ENCODE measurements at places on chromosomes 2 and 18. TPM values are rescaled to one million over a fixed set of nuclear protein-coding genes. Genes with fewer than 3 reads are reported as not detected.

DNA sequence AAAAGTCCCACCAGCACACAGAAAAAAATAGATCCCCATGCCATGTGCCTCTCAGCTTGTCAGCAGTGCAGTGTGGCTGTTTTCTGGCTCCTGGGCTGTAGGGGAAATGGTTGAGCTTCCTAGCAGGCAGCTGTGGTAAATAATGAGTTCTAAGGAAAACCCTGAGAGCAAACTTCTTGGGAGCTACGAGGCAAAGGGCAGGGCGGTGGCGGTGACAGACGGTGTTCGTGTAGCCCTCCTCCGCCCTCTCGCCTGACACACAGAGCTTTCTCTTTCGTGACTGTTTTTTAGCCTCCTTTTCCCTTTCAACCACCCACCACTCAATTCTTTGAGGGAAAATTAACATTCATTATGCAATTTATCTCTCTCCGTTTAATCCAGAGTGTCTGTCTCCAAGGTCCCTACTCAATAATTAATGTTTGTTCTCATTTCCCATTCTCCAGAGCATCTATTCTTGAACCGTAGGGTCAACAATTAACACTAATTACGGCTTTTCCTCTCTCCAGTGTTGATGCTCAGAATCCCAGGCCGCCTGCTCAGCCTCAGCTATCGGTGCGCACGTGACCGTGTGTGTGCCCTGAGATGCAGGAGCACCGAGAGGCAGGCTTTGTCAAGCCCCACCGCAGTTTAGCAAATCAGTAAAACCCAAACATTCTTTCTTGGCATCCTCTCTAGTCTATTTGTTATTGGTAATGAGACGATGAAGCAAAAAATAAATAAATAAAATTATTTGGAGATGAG is 50.1 kb downstream of the KIAA2012 start:
- DNase-seq: no peak

DNA sequence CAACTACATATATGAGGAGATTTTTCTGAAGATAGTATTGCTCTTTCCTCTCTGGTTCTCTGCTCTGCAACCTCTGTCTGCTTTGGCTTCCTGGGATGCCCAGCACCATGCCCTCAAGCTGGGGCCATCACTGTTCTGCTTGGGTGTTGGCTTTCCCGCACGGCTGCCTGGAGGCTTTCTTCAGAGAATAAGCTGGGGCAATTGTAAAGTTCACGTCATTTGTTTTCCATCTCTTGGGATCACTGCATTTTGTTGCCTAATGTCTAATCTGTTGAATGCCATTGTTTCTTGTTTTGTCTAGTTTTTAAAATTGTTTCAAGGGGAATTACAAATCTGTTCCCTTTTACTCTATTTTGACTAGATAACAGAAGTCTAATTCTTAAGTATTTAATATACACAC is 437.3 kb upstream of the NRP2 start:
- no peak for DNase-seq

GRCh38 chr2:136894007-136894634 is 128.8 kb downstream of the THSD7B start:
- DNase-seq: no peak

DNA sequence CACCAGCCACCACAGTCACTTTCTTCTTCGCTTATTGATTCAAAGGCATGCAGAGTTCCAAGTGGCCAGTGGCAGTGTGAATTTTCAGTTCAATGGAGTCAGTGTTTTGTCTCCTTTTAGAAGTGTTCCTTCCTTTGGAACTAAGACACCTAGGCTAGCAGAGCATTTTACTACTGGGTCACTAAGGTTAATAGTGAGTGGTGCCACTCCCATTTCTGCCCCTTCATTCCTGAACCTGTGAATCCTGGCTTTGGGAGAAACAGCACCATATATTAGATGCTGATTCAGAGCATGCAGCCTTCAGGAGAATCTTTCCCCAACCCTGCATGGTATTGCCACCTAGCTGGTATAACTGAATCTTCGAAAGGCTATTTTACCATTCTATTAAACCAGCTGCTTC is 312.7 kb downstream of the HRH4 start:
- no peak for DNase-seq

GRCh38 chr2:171044416-171044815 is 115.4 kb downstream of the GORASP2 start:
- no peak for DNase-seq

The SLC9A2 gene
- total RNA-seq: 13.4 TPM

GRCh38 chr18:41828137-41828536 is 126.9 kb upstream of the PIK3C3 start:
- no peak for DNase-seq

DNA sequence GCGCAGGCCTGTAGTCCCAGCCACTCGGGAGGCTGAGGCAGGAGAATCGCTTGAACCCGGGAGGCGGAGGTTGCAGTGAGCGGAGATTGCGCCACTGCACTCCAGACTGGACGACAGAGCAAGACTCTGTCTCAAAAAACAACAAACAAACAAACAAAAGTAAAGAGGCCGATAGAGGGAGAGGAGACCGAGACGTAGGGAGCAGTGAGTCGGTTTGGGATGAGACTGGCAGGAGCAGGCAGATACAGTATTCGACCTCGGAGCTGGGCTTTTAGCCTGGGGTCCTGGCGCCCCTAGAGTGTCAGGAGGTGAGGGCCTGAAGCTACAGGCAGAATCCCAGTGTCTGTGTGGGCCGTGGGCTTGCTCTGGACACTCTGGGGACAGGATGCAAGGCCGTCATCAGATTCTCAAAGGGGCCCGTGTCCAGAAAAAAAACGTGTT is 51.2 kb downstream of the SLC4A1AP start:
- no peak for DNase-seq

GRCh38 chr2:223625652-223626051 is 23.5 kb upstream of the SCG2 start:
- DNase-seq: no peak

The IL36B gene
- total RNA-seq: not detected

GRCh38 chr2:39867268-39867667 is 88.2 kb upstream of the THUMPD2 start:
- DNase-seq: no peak

The B3GNT7 gene
- total RNA-seq: 14.0 TPM

GRCh38 chr2:47984041-47984440 is 77.7 kb upstream of the FBXO11 start:
- no peak for DNase-seq

The KIF1A gene
- total RNA-seq: not detected

DNA sequence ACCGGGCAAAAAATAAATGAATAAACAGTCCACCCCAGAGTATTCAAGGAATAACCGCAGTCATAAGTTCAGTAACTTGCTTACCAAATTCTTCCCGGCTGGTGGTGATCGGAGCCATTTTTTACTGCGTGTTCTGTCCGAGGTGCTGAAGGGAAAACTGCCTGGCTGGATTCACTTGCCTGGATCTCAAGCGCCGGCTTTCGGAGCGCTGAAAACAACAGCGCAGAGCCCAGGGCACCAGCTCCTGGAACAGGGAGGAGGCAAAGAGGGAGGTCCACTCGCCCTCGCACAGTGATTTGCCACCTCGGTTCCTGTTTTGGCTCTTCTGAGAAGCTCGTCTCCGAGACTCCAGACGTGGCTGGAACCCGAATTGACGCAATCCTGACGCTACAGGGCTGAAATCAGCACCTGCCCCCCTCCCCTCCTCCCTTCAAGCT is at the start of gene SYT4:
Gene SYT4, minus strand, starts transcription at position 327 of the 437 bp plus-strand sequence. Its CDS starts 209 bp downstream, at position 118.
- DNase-seq: no peak

The NR4A2 gene
- total RNA-seq: 2.3 TPM

GRCh38 chr2:140063356-140063755 is 1283.2 kb upstream of the NXPH2 start:
- DNase-seq: no peak

GRCh38 chr18:50203801-50204604 is 9.1 kb upstream of the MYO5B start:
- DNase-seq: peak; percentile 37

GRCh38 chr18:21386523-21387240 is 144.7 kb downstream of the GREB1L start:
- no peak for DNase-seq

The MOCOS gene
- total RNA-seq: 30.4 TPM

- DNase-seq: no peak
Measured at GRCh38 chr18:52183107-52183506, 156.9 kb upstream of the DCC start.

DNA sequence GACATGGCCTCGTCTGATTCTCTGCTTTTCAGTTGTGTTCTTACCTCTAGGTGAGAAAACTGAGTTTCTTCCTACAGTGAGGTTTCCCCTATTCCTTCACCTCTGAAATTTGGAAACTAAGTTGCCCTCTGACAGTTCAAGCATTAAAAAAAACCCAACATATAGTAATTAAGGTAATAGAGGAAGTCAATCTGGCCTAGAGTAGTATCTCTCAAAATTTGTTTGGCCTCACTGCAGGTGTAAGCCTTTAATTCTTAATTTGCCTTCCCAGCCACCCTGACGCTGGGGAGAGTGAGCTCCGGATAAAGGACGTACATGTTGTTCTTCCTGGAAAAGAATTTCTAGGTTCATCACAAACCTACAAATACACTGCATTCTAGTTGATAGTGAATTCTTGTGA is 1.4 kb downstream of the CAD start:
- DNase-seq: no peak

- no peak for DNase-seq
Measured at GRCh38 chr2:186379052-186379451, 107.0 kb upstream of the ZC3H15 start.

DNA sequence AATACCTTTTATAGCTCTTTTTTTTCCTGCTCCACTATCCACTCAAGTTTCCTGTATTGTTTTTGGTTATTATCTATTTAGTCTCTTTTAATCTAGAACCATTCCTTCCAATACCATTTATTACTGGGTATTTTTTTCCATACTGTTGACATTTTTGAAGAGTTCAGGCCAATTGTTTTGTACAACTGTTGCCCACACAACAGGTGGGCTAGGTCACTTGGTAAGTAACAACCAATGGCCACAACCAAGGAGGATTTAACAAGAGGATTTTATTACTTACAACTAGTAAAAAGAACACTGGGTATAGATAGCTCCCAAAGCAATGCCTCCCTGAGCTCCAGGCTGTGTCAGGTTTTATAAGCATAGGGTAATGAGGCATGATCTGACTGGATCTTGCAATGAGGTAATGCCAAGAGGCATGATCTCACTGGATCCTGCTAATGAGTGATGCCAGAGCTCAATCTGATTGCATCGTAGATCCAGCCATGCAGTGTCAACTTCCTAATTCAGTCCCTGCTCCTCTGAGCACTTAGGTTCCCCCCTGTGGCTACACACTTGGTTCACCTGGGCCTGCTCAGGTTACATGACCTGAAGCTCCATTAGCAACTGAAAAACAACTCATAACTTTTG is 7.1 kb upstream of the CEP68 start:
- DNase-seq: no peak

- no peak for DNase-seq
Measured at GRCh38 chr18:56910967-56911366, 235.9 kb upstream of the BOD1L2 start.

DNA sequence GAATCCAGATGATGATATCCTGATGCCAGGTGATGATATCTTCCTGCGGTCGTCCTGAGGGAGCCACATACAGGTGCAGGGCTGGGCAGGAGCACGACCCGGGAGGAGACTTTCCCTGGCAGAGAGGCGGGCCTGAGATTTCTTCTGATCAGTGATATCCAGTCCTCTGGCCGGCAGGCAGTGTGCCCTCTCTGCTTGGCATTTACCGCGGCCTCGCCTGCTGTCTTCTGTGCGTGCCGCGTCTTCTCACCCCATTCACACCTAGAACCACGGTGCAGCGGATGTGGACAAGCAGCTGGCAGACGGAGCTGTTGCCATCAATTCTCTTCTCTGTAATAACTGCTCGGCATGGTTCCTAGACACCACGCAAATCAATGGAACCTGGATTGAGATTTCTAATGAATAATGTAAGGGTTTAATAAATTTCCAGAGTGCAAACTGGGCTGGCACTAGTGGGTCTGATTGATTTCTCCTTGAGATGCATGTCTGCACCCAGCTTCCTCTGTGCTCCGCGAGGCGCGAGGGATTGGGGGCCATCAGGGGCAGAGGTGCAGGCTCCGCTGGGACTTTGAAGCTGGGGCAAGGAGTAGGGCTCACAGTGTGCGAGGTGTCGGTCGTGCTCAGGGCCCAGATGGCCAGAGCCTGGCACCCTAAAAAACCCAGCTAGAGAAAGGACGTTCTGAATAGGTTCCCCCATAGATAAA is 208.9 kb upstream of the HDAC4 start:
- no peak for DNase-seq

The PRSS56 gene
- total RNA-seq: not detected

GRCh38 chr2:118122594-118123281 is 34.5 kb downstream of the INSIG2 start:
- DNase-seq: peak; percentile 26

- DNase-seq: no peak
Measured at GRCh38 chr2:241813644-241814392, 4.8 kb downstream of the NEU4 start.

DNA sequence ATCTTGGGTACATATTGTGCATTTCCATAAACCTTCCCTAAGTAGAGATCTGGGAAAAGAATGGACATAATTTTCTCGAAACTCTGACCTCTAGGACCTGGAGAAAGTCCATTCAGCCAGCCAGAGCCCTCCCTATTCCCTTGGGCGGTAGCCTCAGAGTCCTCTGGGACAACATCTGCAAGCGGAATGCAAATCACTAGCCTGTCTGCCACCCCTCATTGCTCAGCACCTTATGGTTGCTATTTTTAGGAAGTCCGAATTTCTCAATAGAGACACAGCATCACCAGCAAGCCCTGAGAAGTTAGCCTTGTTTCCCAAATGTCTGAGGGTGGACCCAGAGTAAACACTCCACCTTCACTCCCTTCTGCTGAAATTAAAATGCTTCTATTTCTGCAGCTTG is 17.6 kb upstream of the CD28 start:
- DNase-seq: no peak

The TUBB8B gene
- total RNA-seq: not detected

DNA sequence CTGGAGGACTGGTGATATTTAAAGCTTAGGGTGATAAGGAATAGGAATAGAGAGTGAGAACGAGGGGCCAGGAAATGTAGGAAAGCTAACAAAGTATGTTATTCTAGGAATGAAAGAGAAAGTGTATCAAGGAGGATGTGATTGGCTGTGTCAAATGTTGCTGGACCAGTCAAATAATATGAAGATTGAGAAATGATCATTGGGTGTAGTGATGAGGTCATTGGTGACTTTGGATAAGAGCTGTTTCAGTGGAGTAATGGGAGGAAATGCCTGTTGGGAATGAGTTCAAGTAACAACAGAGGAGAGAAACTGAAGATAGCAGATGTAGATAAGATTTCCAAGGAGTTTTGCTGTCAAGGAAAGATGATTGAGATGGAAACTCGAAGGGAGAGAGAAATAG is 74.4 kb downstream of the UBE2E3 start:
- DNase-seq: no peak
